ENCODE measurements at places on chromosomes 7 and 10.
A peak's percentile ranks its signal among the peaks of the same experiment; 100 is the strongest.

GRCh38 chr10:129440247-129440646 lies 26.8 kb upstream of the MGMT start:
- DNase-seq: no peak

GRCh38 chr7:50335795-50336754 lies 31.6 kb downstream of the IKZF1 start:
- no peak for DNase-seq

DNA sequence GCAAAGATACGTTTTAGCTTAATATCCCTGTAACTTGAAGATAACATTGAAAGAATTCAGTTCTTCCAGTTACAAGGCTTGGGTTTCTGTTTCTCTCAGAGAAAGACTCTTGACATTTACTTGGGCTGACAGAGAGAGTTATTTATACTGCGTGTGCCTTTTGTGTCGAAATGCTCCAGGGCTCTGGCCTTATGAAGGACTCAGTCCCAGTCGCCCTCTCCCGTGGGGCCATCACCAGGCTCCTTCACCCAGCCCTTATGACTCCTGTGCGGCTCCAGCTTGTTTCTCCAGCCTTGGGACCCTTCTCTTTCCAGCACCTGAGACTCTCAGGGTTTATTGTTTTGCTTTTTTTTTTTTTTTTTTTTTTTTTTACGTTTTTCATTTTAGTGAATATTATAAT lies 242.3 kb upstream of the DKK1 start:
- peak; percentile 8 for DNase-seq

GRCh38 chr7:55423891-55424290 lies 58.8 kb downstream of the LANCL2 start:
- DNase-seq: no peak

- no peak for DNase-seq
Observed at GRCh38 chr10:58973235-58973595, 203.2 kb upstream of the PHYHIPL start.

DNA sequence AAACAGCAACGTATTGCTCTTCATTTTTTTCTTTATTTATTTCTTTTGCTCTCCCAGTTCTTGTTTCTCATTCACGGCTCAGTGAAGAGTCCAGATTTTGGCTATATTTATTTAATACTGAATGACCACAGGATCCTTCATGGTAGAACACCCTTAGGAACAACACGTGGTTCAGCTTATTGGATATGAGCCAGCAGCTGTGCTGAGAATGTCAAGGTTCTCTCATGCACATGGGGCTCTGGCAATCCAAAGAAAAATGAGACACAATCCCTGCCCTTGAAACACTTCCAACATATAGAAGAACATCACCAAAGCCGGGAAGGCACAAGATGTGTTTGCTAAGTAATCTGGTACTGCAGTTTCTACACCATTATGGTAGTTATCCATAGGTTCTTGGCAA lies 852.9 kb downstream of the SORCS1 start:
- DNase-seq: no peak

GRCh38 chr10:27153845-27154193 lies 365 bp downstream of the YME1L1 start:
- peak; percentile 27 for DNase-seq

DNA sequence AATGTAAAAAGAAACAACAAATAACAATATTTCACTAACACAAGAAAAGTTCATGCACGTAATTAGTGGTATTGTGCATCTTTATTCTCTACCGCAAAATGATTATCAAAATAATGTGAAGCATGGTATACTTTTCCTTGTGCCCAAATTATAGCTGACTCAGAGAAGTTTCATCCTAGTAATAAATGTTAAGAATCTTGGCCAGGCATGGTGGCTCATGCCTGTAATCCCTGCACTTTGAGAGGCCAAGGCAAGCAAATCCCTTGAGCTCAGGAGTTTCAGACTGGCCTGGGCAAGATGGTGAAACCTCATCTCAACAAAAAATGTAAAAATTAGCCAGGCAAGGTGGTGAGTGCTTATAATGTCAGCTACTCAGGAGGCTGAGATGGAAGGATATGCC lies 105.0 kb downstream of the KMT2C start:
- DNase-seq: no peak

DNA sequence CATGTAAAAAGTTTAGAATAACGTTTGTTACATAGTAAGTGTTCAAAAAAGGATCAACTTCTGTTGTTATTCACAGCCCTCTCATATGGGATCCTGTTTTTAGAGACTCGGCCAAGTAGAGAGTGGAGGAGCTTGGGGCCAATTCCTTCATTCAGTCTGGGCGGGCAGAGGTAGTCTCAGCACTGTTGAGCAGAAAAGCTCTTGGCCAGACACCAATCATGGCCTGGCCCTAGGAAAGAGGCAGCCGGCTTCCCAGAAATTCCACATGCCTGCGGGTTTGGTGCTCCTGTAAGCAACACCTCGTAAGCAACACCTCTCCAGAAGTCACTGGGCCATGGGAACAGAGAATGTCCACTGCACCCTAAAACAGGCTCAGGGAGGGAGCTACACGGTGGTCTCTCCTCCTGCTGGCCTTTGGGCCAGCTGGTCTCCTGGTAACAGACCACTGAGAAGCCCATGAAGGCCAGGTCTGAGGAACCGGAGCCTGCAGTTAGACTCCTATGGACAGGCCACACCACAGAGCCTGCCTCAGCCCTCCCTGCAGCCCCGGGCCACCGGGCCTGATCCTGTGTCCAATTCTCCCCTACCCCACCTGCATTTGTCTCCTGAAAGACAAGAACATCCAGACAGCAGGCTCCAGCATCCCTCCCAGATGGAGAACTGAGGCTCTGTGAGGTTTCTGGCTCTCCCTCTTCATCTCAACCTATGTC lies 149.1 kb downstream of the GRID1 start:
- DNase-seq: no peak

- no peak for DNase-seq
Observed at GRCh38 chr10:131169146-131169545, 142.4 kb downstream of the TCERG1L start.

DNA sequence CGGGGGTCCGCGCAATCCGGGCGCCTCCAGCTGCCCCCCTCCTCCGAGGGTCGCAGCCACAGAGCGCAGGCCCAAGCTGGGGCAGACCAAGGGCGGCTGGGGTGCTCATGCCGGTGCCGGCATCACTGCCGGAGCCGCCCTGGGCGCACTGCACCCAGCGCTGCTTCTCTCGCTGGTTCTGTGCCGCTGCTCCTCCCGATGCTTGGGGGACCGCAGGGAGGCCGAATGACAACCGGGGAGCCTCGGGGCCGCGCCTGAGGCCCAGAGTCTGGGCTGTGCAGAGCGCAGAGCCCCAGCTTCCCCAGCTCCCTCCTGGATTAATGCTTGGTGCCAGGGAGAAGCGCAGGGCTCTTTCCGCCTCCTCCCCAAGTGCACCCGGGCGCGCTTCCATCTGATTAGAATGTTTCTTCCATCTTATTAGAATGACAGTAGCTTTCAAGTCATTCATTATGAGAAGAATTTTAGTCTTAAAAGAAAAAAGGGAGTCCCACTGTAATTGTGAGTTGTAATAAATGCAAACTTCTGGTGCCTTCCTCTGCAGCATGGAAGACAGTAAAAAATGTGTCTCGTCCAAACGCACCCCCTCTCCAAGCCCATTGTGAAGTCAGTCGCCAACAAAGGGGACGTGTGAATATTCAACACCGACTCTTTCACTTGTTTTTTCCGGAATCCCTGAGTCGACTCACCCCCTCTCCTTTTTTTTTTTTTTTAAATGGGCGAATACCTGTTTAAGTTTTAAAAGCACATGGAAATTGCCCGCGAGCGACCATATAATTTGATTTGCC lies 19.5 kb upstream of the PTF1A start:
- no peak for DNase-seq

GRCh38 chr7:132930881-132931280 lies 151.0 kb downstream of the CHCHD3 start:
- peak; percentile 4 for DNase-seq

- DNase-seq: no peak
Observed at GRCh38 chr7:27633062-27633461, 29.6 kb downstream of the HIBADH start.

GRCh38 chr10:75770626-75771081 lies 339.2 kb downstream of the LRMDA start:
- DNase-seq: no peak

DNA sequence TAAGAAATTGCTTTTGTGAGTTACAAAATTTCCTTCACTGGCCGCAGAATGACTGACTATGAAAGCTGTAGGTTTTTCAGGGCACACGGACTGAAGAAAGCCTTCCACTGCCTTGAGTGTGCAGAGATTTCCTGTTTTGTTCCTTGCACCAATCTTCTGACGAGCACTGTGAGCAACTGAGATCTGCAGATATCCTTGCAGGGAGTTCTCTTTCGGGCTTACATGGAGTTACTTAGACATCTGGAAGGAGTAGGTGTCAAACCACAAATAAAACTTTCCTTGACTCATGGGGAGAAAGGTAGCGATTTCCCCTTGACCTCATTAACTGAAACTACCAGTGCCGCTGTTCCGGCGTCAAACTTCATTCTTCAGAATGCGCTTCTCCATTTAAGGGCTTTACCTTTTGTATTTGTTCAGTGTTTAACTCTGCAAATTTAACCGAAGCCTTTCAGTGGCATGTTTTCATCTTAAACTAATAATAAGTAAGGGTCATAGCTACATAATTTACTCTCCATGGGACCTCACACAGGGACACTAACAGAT lies 1175.3 kb downstream of the GATA3 start:
- DNase-seq: no peak

DNA sequence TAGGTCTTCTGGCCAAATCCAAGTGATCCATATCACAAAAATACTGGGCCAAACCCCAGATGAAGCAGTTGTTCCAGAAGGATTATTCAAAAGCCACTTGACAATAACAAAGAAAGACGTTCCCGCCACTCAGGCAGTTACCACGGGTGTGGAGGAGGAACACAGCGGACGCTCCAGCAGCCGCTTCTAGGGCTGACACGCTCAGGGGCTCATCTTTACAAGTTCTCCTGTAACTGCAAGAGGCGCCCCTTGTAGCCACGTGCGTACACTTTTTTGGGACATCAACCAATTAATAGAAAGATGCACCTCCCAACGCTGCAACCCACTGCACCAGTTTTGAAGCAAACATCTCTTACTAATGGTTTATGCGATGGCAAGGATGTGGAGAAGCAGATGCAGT lies 159.4 kb downstream of the GRID1 start:
- no peak for DNase-seq

DNA sequence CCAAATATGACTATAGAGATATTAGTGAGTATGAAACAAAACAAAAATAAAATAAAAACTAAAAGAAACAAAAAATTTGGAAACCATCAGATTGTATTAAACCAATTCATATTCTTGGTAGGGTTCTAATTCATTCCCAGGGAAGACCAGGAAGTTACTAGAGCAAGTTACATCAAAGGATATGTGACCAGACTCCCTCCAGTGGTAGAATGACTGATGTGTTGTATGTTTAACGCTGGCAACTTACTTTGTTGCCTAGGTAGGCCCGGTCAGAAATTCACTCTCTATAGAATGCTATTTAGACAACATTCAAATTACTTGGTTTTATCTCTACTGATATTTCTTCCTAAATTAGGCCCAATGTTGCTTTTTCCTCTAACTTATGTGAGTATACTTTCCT lies 5.2 kb downstream of the PHYHIPL start:
- peak; percentile 29 for DNase-seq

DNA sequence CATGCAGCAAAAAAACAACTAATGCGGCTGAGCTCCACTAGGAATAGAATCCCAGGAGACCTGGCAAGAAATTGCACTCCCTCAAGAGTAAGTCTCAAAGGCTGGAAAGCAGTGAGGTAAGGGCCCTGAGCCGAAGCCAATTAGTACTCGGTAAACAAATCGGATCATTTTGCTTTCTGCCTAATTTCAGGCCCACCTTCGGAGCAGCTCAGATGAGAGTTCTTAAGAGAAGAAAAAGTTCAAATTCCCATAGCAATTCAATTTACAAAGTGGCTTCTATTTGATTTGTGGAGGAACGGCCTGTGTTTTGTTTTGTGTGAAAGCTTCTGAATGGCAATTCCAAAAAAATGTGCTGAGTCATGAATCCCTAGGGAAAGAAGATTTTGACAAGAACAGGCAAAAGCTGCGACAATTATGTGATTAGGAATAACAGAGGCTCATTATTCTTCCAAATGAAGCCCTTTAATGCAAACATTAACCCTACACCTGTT lies 60.9 kb downstream of the SLC16A9 start:
- DNase-seq: peak; percentile 60

DNA sequence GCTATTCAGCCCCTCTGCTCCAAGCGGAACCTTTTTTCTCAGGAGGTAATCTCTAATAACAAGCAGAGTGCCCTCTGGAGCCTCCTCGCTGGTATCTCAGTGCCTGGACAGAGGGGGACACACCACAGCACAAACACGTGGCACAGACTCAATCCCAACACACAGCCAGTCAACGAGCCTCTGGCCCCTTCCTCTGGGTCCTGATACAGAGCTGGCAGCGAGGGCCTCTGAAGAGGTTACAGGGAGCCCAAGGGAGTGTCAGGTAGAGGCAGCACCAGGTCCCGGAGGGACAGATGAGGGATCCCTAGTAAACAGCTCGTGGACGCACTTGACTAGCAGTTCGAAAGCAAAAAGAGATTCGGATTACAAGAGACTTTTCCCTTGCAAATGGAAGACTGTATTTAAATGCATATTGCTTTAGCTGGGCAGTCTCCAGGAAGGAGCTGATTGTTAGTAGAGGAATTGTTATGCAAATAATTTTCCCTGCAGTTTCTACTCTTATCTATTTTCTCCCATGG lies 14.1 kb downstream of the CXCL12 start:
- no peak for DNase-seq

GRCh38 chr10:127267442-127267841 lies 71.1 kb upstream of the INSYN2A start:
- DNase-seq: no peak

DNA sequence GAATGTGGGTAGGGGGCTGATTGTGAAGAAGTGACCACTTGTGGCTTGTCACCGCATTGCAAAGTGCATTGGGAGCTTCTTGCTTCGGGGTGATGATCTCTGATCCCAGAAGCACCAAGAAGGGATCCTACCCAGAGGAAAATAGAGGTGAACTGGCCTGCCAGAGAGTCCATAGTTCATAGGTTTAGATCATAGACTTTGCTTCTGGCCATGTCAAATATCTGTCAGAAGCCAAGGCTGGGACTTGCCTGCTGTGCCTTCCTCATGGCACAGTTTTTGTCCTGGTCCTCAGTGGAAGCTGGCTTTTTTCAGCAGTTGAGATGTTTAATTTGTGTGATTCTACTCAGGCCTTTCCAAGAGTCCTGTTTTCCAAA lies 1.1 kb downstream of the ZSWIM8 start:
- DNase-seq: no peak

DNA sequence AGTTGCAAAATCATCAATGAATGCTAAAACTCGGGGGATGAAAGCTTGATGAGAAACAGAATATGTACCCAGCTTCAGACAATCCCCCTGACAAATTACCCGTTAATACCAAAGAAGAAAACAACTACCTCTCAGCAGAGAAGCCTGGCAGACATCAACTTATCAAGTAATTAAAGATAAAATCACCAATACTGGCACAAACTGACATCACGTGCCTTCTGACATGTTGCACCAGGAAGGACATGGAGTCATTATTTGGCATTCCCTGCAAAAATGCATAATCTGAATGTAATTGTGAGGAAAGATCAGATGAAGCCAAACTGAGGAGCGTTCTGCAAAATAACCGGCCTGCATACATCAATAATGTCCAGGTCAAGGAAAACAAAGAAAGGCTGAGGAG lies 7.7 kb downstream of the SLIT1 start:
- no peak for DNase-seq

Measured in hepatic stellate cell (primary cell).